Activated CD4-positive, alpha-beta T cell treated with anti-CD3 and anti-CD28 coated beads for 36 hours (primary cell): ENCODE measurements at places on chromosomes 3 and 15.
A peak's percentile ranks its signal among the peaks of the same experiment; 100 is the strongest.

- DNase-seq, result no peak
Measured at GRCh38 chr3:190826018-190826417, 36.5 kb downstream of the GMNC start.

DNA sequence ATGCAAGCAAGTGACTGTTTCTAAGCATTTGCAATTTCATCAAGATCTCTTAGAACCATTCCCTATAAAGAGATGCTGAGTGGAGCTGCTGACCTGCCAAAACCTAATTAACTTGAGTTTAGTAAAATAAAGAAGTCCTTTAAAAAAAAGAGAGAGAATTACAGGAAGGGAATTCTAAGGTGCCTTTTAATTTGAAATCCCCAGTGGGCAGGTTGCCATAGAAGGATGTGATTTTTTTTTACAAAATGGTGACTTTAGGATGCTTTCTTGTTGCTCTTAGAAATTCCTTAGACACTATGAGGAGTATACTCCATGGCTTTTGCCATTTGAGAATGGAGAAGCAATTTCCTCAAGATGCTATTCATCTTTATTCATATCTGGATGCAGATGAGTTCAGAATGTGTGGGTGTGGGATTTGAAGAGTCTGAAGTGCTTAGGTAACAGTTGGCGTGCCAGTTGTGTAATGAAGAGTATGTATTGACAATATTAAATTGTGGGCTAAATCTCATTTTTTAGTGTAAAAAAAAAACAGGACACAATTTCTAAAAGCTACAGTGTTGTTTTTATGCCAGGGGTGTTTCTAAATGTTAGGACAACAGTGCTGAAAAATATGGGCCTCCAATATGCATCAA lies 13.6 kb downstream of the LRRC3B start:
- no peak for DNase-seq

DNA sequence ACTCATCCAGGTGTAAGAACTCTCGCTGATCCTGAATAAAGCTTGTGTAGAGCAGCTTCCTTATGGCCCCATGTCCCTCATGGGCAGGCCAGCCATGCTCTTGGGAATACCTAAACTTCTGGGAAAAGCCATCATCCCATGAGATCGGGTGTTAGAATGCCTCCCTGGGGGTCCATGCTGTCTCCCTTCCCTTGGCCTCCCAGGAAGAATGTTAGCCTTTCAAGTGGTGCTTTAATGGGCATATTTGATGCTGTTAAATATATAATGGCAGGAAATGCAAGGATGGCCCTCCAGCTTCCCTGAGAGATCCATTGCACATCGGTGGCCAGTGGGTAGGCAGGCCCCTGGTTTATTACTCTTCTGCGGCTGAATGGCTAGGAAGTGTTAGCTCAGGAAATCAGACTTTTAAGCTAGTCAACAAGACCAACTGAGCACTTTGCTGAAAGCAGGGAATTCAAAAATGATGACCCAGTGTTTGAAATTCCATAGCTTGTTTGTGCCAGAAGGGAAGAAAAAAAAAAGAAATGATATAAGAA lies 60.5 kb upstream of the LRTM1 start:
- DNase-seq, result no peak

- no peak for DNase-seq
Measured at GRCh38 chr3:81958972-81959640, 197.7 kb upstream of the GBE1 start.

- no peak for DNase-seq
Measured at GRCh38 chr15:70777170-70777926, 14.0 kb upstream of the UACA start.

DNA sequence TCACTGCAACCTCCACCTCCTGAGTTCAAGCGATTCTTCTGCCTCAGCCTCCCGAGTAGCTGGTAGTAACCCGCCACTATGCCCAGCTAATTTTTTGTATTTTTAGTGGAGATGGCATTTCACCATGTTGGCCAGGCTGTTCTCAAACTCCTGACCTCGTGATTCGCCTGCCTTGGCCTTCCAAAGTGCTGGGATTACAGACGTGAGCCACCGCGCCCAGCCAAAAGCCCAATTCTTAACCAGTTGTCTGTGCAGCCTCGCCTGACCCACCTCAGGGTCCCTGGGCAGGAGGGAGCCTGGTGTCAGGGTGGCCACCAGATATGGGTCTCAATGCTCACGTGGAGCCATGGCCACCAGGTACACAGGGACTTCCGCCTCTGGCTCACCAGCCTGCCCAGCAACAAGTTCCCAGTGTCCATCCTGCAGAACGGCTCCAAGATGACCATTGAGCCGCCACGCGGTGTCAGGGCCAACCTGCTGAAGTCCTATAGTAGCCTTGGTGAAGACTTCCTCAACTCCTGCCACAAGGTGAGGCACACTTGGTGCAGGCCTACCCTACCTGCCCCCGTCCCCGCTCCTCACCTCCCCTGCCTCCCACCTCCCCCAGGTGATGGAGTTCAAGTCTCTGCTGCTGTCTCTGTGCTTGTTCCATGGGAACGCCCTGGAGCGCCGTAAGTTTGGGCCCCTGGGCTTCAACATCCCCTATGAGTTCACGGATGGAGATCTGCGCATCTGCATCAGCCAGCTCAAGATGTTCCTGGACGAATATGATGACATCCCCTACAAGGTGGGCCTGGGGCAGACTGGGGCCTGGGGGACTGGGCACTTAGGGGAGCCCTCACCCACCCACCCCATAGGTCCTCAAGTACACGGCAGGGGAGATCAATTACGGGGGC lies 48.6 kb downstream of the SEMA3G start:
- no peak for DNase-seq

DNA sequence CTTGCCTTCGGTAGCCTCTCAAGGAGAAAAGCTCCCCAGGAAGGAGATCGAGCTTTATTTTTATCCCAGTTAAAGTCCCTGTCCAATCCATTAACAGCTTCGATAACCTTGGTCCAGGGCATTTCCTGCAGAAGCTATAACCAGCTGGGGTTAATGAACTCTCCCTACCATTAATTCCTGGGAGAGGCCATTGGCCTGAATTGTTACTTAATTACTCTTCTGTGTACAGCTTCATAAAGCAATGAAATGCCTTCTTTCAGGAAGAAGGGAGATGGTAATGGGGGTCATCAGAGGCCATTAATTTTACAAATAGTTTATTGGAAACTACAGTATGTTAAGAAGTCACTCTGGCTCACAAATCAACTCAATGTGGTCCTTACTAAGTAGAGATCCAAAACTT lies 1.9 kb upstream of the TMCO5A start:
- DNase-seq, result no peak

DNA sequence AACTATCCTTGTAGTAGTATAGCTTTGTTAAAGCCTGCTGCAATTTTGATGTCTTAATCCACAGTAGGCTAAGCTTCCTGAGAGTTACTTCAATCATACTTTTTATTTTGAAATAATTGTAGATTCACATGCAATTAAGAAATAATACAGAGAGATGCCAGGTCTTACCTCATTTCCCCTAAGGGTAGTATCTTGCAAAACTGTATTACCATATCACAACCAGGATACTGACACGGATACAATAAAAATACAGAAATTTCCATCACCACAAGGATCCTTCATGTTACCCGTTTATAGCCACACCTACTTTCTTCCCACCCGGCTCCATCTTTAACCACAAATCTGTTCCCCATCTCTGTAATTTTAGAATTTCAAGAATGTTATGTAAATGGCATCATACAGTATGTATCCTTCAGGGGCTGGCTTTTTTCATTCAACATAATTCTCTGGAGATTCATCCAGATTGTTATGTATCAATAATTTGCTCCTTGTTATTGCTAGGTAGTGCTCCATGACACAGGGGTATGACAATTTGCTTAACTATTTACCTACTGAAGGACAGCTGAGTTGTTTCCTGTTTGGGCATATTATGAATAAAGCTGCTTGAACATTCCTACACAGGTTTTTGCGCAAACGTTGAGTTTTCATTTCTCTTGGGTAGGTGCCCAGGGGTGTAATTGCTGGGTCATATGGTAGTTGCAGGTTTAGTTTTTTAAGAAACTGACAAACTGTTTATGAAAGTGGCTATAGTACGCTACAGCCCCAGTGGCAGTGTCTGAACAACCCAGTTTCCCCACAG lies 21.6 kb downstream of the BDH1 start:
- no peak for DNase-seq

DNA sequence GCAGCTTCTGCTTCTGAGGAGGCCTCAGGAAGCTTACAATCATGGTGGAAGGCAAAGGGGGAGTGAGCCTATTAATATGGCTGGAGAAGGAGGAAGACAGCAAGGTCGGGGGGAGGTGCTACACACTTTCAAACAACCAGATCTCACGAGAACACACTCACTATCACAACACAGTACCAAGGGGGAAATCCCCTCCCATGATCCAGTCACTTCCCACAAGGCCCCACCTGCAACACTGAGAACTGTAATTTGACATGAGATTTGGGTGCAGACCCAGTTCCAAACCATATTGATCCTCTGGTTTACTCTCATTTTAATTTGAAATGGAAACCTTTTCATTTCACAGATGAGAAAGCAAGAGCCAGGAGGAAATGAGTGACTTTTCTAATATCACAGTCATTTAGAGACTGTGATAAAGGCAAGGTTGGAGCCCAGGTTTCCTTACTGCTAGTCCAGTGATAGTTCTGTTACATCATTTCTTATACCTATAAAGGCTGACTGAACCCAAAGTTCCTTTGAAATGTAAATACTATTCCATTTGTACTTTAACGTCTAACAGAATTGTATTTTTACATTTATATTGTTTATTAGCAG lies 105.8 kb upstream of the GAP43 start:
- DNase-seq, result peak; percentile 34

DNA sequence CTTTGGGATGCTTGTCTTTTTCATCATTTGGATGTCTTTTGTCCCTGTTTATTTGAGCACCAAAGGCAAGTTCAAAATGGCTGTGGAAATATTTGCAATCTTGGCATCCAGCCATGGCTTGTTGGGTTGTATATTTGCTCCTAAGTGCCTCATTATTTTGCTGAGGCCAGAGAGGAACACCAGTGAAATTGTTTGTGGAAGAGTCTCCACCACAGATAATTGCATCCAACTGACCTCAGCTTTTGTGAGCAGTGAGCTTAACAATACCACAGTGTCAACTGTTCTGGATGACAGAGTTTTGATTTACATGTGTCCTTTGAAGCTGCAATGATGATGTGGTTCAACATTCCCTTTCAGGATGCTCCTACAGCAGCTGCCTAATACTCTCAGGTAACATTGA lies 83.0 kb upstream of the KCNAB1 start:
- DNase-seq, result no peak

DNA sequence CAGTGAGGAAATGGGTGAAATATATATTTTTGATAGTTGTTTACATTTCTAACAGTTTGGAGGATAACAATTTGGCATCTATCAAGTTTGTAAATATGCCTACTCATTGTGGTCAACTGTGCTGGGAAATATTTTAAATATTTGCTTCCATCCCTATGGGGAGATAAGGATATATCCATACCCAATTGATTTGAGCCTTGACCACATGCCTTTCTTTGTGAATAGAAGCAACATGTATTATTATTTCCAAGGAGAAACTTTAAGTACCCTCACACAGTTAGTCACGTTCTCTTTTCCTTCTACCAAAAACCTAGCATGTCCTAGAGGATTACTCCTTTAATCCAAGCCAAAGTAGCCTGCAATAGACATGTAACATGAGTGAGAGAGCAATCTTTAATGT lies 245.4 kb upstream of the CBLB start:
- DNase-seq, result no peak

- DNase-seq, result no peak
Measured at GRCh38 chr3:28019740-28020139, 221.7 kb upstream of the CMC1 start.
